ENCODE measurements at places on chromosomes 12 and 14. TPM values are rescaled to one million over a fixed set of nuclear protein-coding genes. Genes with fewer than 3 reads are reported as not detected.

DNA sequence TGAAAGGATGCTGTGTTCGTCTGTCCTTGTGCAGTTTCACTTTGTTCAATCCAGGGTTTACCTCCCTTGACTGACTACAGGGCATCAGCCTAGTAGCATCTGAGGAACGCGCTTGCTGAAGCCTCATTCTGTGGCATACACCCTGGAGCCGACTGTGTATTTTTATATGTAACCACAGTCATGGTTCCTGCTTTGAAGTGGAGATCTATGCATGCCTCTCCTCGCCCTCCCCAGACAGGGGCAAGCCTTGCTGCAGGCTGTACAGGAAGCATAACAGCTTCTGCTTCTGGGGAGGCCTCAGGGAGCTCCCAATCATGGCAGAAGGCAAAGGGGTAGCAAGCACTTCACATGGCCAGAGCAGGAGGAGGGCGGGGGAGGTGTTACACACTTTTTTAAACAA is 262.1 kb downstream of the BCL11B start:
- no peaks in the 10 kb centered on the region for H3K27me3 ChIP-seq
- H3K36me3 ChIP-seq = no peaks in the 10 kb centered on the region
- peaks cover 4% of the 10 kb centered on the region for H3K4me1 ChIP-seq
- DNase-seq = no peak
- no peak overlapping the region for H3K27ac ChIP-seq

Gene CCDC88C
- total RNA-seq = 85.5 TPM

DNA sequence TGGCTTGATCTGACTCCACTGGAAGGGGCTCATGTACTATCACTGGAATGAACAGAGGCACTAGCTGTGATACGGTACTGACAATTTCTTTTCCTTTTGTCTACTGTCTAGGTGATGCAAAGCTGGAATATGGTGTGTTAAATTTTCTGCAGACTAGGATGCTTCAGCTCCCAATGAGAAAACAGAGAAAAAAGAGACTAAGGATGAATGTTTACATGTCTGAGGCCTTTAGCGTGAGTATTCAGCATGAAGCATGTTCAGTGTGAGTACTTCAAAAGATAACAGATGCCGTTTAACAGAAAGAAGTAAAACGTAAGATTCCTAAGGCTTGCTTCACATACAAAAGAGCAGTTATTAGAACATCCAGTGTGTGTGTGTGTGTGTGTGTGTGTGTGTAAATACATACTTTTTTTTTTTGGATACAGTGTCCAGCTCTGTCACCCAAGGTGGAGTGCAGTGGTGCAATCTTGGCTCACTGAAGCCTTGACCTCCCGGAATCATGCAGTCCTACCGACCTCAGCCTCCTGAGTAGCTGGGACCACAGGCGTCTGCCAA is 92.3 kb upstream of the FERMT2 start:
- H3K27me3 ChIP-seq = no peaks in the 10 kb centered on the region
- peaks cover 12% of the 10 kb centered on the region for H3K36me3 ChIP-seq
- no peak overlapping the region for H3K4me3 ChIP-seq

DNA sequence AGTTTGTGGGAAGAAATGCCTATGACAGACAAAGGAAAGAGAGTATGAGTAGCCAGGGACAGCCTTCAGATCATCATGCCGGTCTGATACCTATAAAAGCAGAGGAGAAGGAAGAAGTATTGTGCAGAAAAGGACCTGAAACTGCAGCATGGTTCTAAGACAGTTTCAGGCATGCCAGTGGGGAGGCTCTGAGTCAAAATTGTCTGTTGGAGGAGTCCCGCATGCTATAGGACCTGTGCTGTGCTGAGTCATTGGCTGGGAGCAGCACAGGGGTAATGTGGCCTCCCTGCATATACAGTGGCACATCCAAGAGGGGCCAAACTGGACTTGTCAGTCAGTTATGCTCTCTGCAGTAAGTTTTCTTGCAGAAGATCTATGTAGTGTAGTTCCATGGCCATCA is 40.7 kb downstream of the NEUROD4 start:
- H3K4me1 ChIP-seq = no peaks in the 10 kb centered on the region
- H3K36me3 ChIP-seq = no peaks in the 10 kb centered on the region
- DNase-seq = no peak
- no peak overlapping the region for H3K27ac ChIP-seq
- no peak overlapping the region for H3K4me3 ChIP-seq
- H3K27me3 ChIP-seq = peaks cover 10% of the 10 kb centered on the region

DNA sequence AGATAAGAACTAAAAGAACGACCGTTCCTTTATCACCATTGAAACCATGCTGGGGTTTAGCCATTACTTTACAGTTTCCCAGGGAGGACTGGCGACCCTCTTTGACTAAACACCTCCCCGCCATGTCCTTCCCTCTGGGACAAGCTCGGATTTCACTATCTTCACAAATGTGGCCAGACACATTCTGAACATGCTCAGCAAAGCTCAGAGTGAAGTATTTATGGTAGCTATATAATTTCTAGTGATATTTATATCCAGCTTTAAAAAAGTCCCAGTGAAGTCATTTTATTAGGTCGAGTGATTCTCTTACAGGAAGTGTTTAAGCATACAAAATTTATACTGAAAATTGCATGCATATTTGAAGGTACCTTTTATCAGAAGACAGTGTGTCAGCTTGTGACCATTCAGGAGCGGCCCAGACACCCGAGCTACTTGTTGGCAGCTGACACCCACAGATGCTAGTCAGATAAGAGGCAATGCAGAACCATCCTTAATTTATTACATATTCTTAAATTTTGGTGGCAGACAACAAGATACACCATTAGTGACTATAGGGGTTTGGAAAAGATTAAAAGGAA is 36.8 kb downstream of the NIN start:
- no peak for DNase-seq
- H3K4me3 ChIP-seq = no peak overlapping the region
- no peaks in the 10 kb centered on the region for H3K36me3 ChIP-seq

DNA sequence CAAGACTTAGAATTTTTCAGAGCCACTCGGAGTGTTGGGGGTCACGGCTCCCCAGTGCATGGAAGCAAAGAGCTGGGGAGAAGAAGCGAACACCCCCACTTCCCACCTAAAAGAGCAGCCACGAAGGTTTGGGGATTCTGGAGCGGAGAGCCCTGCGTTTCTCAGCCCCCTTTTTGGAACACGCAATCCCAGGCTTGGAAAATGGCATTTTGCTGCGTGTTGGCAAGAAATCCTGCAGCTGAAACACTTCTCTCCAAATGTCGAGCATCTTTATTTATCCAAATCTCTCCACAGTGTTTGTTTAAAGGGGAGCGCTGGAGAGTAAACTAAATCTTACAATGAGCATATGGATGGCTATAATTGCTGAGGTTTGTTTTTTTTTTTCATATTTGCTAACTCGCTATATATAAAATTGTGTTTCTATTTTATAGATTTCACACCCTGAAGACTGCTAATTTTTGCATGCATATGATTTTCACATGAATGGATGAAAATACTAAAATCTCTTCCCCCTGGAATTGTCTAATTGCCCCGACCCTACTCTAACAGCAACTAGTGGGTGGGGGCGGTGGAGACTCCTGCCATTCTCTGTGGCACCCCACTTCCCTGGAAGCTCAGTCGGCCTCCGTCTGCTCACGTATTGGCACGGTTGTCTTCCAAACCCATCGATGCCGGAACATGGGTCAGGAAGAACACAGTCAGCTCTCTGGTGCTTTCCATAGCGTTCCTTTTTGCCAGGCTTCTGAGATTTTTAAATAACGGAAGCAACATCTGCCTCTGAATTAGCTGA is 120.5 kb downstream of the GCH1 start:
- peaks cover 3% of the 10 kb centered on the region for H3K27me3 ChIP-seq
- H3K36me3 ChIP-seq = peaks cover under 1% of the 10 kb centered on the region
- DNase-seq = no peak
- H3K27ac ChIP-seq = no peak overlapping the region
- no peaks in the 10 kb centered on the region for H3K4me1 ChIP-seq

DNA sequence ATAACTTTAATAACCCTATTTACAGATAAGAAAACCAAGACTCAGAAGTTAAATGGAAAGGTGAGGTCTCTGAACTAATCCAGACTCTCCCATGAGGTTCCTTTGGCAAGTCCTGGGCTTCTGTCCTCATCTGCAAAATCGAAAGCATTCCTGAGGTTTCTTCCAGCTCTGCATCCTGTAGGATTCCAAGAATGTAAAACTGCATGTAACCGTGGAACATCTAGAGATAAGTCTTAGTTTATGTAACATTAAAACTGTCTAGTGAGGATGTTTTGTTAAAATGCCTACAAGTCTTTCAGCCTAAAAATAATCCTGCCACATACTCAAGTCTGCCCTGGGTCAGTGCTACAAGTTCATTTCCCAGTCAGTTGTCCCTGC is 7.3 kb upstream of the ITFG2 start:
- DNase-seq = no peak
- H3K4me1 ChIP-seq = no peaks in the 10 kb centered on the region
- peaks cover 32% of the 10 kb centered on the region for H3K36me3 ChIP-seq
- H3K27ac ChIP-seq = no peak overlapping the region
- no peaks in the 10 kb centered on the region for H3K27me3 ChIP-seq

- no peaks in the 10 kb centered on the region for H3K36me3 ChIP-seq
- no peak overlapping the region for H3K4me3 ChIP-seq
- DNase-seq = no peak
- no peaks in the 10 kb centered on the region for H3K27me3 ChIP-seq
These were observed 41.5 kb upstream of the DAAM1 start for GRCh38 chr14:59147007-59147406.

GRCh38 chr14:73750531-73750901 is 36.3 kb upstream of the PNMA1 start:
- H3K27ac ChIP-seq = no peak overlapping the region
- no peak overlapping the region for H3K4me3 ChIP-seq
- peaks cover 37% of the 10 kb centered on the region for H3K4me1 ChIP-seq
- DNase-seq = no peak
- no peaks in the 10 kb centered on the region for H3K36me3 ChIP-seq
- no peaks in the 10 kb centered on the region for H3K27me3 ChIP-seq

GRCh38 chr14:59358784-59359183 is 106.4 kb downstream of the GPR135 start:
- no peak overlapping the region for H3K27ac ChIP-seq
- no peaks in the 10 kb centered on the region for H3K27me3 ChIP-seq
- peaks cover 2% of the 10 kb centered on the region for H3K4me1 ChIP-seq
- no peak overlapping the region for H3K4me3 ChIP-seq
- H3K36me3 ChIP-seq = peaks cover 17% of the 10 kb centered on the region
- DNase-seq = no peak

DNA sequence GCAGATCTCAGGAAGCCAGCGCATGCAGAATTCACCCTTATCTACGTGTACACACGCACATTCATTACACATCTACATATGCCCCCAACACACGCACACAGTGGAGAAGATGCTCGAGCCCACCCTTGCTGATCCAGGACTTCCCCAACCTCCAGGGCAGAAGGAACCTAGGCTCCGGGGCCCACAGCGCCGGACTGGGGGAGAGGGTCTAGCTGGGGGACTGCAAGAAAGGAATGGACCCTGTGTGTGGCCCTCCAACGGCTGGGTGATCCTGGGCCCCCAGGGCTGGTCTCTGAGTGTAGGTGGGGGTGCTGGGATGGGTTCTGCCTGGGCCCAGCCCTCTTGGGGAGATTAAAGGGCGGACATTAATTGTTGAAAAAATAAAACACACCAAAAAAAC is 128.1 kb upstream of the C14orf180 start:
- H3K27me3 ChIP-seq = peaks cover 40% of the 10 kb centered on the region
- no peak overlapping the region for H3K27ac ChIP-seq
- peaks cover 2% of the 10 kb centered on the region for H3K4me1 ChIP-seq
- H3K4me3 ChIP-seq = no peak overlapping the region
- H3K36me3 ChIP-seq = no peaks in the 10 kb centered on the region

Gene LPAR5
- 0.27 TPM for total RNA-seq

Gene MANSC4
- total RNA-seq = 1.1 TPM

- no peak overlapping the region for H3K4me3 ChIP-seq
- H3K27ac ChIP-seq = peak overlapping the region; percentile 94
- peaks cover 62% of the 10 kb centered on the region for H3K4me1 ChIP-seq
- no peaks in the 10 kb centered on the region for H3K27me3 ChIP-seq
- H3K36me3 ChIP-seq = no peaks in the 10 kb centered on the region
- no peak for DNase-seq
These were observed 323.6 kb downstream of the ZFP36L1 start for GRCh38 chr14:68469208-68469713.

- H3K27ac ChIP-seq = no peak overlapping the region
- H3K36me3 ChIP-seq = no peaks in the 10 kb centered on the region
- H3K4me3 ChIP-seq = no peak overlapping the region
- peaks cover 73% of the 10 kb centered on the region for H3K27me3 ChIP-seq
These were observed 15.3 kb upstream of the EML1 start for GRCh38 chr14:99777951-99778350.

Gene MYF6
- total RNA-seq = 0.33 TPM

GRCh38 chr12:91441993-91442952 is 259.7 kb upstream of the DCN start:
- H3K27me3 ChIP-seq = no peaks in the 10 kb centered on the region
- no peak overlapping the region for H3K27ac ChIP-seq
- no peak for DNase-seq
- no peak overlapping the region for H3K4me3 ChIP-seq

Gene GPD1
- total RNA-seq = 2.1 TPM

Gene C12orf50
- total RNA-seq = 0.10 TPM

DNA sequence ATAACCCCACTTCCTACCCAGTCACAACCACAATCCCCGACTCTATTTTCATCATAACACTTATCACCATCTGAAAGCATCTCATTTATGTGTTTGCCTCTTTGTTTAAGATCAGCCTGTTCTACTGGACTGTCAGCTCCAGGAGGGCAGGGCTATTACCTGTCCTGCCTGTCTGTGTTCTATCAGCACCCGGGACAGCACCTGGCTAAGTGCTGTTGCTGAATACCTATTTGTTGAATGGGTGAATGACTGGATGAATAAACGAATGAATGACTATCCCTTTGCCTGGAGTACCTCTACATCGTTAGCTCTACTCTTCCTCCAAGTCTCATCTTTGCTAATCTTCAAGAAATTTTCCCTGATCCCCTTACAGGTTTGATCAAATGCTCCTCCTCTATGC is 69.0 kb downstream of the WSCD2 start:
- no peak overlapping the region for H3K27ac ChIP-seq
- H3K27me3 ChIP-seq = peaks cover 31% of the 10 kb centered on the region
- DNase-seq = no peak
- no peaks in the 10 kb centered on the region for H3K36me3 ChIP-seq
- no peak overlapping the region for H3K4me3 ChIP-seq

Gene METTL3
- total RNA-seq = 82.6 TPM

- DNase-seq = peak; percentile 59
- peak overlapping the region; percentile 86 for H3K27ac ChIP-seq
- no peaks in the 10 kb centered on the region for H3K36me3 ChIP-seq
- H3K4me1 ChIP-seq = peaks cover 26% of the 10 kb centered on the region
- no peak overlapping the region for H3K4me3 ChIP-seq
- H3K27me3 ChIP-seq = no peaks in the 10 kb centered on the region
These were observed 29.0 kb downstream of the SLC2A3 start for GRCh38 chr12:7907009-7907408.

Gene TAS2R31
- total RNA-seq = 8.6 TPM

Gene TEX52
- not detected for total RNA-seq

Gene RERG
- 2.2 TPM for total RNA-seq

Gene GDF3
- not detected for total RNA-seq

DNA sequence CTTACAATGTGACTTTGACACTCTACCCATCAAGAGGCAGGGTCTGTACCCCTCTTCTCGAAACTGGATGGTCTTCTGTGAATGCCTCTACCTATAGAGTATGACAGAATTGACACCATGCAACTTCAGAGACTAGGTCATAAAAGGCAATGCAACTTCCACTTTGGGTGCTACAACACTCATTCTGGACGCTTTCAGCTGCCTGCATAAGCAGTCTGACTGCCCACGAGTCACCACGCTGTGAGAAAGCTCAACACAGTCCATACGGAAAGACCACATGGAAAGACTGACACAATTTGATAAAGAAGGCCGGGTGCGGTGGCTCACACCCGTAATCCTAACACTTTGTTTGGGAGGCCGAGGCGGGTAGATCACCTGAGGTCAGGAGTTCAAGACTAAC is 14.9 kb downstream of the SLC7A7 start:
- no peaks in the 10 kb centered on the region for H3K36me3 ChIP-seq
- no peak overlapping the region for H3K4me3 ChIP-seq
- peaks cover 2% of the 10 kb centered on the region for H3K4me1 ChIP-seq

Data from progenitor cell of endocrine pancreas (in vitro differentiated cells).